Effector memory CD4-positive, alpha-beta T cell (primary cell): ENCODE measurements at places on chromosomes 5 and 9.

DNA sequence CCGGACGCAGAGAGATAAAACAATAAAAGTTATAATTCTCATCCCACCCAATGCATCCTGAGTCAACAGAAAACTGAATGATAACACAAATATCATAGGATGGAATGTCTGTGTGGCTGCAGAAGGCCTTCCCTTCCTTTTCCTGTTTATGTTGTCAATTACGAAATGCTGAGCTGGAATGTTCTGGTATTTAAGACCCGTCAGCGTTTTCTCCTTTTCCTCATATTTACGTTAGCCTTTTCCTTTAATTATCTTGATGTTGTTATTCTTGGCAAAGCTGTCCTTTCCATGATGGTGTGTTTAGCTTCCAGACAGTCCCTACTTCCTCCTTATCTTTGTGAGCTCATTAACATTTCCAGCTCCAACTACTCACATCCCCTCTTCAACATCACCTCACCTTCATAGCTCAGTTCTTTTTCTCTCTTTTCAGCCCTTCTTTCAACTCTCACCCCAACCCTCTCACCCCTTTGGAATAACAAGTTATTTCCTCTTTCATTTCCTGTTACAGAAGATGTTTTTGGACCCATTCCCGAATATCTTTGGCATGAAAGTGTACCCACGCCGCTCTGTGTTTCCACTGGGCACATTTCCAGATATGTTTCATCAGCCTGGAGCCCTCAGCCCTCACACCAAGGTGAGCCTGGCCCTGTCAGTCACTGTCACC is 221.6 kb downstream of the NR2F1-AS1 start:
- no peak for DNase-seq

DNA sequence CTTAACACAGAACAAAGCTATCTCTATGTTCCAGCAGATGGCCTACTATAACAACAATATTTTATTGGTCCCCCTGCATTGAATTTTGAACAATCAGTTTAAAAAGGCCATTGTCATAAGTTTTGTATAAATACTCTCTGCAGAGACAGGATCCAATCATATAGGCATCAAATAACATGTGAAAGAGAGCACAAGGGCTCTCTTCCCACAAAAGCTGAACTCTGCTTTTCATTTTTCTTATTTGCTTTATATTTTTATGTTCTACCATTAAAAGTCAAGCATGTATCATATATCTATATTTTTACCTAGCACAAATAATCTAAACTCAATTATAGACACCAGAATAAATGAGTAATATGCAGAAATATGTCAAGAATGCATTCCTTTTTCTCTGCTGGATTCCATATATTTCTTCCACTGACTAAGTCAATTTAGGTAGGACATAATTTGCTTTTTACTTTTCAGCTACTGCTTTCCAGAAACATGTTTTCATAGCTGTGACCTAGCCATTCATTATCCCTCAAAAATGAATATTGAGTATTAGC is 143.6 kb downstream of the CDH9 start:
- no peak for DNase-seq

- DNase-seq = no peak
Observed at GRCh38 chr5:147751-148150, 43.5 kb upstream of the LRRC14B start.

DNA sequence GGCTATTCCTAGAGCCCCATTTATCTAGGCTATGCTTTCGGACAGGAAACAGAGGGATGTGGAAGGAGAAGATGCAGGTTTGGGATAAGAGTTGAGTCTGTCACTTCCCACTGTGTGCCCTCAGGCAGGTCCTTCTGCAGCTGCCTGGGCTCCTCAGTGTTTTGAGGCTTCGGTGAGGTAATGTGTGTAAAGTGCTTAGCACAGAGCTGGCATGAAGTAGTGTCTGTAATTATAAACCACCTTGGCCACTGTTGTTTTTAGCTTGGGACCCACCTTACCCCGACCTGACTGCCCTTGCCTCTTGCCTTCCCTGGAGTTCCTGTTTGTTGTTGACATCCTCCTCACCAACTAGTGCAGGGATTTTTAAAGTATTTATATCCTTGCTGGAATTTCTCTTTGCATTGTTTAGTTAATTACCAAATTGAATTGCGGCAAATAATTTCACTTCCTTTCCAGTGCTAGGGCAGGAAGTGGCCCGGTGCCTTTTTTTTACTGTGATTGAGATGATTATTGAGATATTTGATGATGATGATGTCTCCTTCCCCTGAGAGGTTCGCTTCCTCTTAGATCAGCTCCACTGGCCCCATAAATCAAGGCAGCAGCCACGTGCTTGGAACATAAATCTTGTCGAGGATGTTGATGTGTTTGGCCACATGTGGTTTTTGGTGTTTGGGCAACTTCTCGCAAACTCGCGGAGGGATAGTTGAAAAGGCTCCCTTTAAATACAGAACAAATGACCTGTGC is 38.3 kb upstream of the DAB2IP start:
- no peak for DNase-seq

DNA sequence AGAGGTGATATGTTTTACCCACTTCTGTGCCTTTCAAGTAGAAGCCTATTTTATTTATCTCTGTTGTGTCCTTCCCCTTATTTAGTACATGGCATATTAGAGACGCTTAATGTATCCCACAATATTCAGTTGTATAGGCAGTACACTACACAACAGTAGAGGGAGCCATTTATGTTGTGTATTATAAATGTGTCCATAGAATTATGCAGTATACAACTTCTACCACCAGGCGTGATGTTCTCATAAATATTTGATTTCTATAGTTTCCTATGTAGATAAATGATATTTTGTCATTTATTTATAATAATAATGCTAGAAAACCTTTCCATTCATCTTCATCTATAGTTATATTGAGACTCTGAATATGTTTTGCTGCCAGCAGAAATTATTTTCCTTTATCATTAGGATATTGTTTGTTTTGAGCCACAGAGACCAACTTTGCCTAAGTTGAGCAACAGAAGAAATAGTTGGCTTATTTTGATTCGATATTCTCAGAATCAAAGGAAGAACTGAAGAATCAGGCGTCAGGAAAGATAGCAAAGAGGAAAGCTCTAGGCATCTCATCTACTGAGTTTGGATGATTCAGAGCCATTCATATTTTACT is 81.7 kb downstream of the ADAMTS19 start:
- no peak for DNase-seq

DNA sequence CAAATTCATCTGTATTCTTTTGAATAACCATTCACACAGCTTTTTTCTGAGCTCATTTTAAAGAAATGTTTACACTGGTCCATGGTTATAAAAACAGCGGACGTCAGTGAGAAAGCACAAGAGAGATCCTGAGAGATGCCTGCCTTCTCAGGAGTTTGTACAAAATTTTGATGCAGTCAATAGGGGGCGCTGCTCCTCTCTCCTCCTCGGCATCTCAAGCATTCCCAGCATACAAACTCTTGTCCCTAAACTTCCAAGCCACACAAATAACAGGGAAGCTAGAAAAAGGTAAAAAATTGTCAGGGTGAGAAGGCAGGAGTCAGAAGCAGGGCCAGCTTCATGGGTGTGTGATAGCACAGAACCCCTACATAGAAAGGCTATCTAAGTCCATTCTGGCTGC is 11.2 kb upstream of the CCDC152 start:
- DNase-seq = no peak

DNA sequence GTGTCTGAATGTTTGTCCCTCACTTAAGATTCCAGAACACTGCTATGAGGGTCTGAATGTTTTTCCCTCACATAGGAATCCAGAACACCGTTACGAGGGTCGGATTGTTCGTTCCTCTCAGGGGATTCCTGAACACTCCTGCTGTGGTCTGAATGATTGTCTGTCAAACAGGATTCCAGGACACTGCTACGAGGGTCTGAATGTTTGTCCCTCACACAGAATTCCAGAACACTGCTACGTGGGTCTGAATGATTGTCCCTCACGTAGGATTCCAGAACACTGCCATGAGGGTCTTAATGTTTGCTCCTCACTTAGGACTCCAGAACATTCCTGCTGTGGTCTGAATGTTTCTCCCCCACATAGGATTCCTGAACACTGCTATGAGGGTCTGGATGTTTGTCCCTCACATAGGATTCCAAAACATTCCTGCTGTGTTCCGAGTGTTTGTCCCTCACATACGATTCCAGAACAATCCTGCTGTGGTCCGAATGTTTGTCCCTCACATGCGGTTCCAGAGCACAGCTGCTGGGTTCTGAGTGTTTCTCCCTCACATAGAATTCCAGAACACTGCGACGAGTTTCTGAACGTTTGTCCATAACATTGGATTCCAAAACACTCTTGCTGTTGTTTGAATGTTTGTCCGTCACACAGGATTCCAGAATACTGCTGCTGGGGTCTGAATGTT is 199.5 kb downstream of the FOXD4L6 start:
- no peak for DNase-seq

DNA sequence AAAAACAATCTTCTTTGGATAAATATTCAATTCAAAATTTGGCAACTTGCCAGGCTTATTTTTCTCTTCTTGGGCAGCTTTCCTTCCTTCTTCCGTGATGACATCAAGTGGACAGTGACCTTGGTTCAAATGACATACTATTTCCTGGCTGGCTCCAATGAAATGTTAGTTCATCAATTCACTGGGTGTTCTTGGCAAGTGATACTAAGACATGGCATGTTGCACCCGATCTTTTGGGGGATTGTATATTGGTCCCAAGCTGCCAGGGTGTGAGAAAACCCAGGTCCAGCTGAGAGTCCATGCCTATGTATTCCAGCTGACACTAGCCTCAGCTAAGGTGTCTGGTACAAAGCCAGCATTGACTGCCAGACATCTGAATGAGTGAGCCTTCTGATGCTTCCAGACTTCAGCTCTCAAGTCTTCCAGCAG is 252.9 kb downstream of the MAT2B start:
- DNase-seq = no peak

DNA sequence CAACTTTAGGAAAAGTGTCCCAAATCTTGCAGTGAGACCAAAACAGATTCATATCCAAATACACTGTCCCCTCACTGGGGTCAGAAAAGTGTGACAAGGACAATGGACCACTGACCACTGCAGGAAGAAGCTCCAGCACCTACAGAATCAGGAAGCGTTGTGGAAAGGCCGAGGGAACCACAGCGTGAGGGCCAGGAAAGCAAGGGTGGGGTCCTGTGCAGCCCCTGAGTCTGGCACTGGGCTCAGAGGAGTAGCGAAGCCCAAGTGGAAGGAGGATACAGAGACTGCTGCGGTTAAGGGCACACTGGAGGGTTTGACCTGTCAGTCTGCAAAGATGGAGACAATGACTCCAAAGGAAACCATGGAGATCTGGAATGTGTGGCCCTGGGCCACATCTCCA is 36.9 kb downstream of the C5orf15 start:
- no peak for DNase-seq

GRCh38 chr5:155827949-155828348 is 499.0 kb upstream of the SGCD start:
- no peak for DNase-seq

DNA sequence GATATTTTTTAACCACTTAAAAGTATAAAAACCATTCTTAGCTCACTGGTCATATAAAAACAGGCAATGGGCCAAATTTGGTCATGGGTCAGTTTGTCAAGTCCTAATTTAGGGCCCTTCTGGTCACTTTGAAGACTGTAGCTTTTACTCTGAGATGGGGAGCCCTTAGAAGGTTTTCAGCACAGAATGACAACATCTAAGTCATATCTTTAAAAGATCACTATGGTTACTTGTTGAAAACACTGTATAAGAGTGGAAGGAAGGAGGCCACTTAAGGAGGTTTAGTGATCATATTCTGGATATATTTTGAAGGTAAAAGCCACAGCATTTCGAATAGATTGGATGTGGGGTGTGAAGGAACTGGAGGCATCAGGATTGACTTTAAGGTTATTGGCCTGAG is 76.7 kb downstream of the STRBP start:
- DNase-seq = no peak

DNA sequence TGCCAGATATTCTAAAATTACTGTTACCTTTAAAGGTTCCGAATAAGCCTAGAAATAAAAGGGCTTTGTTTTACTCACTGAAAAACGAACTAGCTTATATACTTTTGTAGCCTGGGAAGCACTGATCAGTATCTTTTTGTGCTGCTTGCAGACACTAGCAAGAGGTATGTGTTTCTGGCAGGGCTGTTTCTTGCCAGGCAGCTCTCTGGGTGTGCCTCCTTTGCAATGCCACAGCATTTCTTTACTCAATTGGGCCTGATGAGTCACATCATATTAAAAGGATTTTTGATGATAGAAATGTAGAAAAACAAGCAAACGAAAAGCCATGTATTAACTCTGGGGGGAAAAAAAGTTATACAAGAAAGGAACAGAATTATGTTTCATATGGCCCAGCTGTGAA is 35.6 kb downstream of the CD180 start:
- peak; percentile 12 for DNase-seq

DNA sequence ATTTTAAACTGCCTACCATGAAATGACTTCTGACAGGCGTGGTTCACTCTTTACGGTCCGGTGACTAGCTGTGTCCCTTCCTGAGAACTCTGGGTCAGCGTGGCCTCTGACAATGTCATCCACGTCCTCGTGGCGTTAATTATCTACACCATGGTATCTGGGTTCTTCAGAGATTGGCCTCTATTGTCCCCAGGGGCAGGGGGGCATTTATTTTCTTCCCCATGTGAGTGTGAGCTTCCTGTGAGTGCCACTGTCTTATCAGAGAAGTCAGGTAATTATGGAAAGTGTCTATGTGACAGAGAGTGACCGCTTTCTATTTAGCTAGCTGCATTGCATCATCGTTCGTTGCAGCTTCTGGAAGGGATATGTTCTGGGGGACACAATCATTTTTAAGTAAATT is 77.2 kb downstream of the FBXL7 start:
- no peak for DNase-seq

DNA sequence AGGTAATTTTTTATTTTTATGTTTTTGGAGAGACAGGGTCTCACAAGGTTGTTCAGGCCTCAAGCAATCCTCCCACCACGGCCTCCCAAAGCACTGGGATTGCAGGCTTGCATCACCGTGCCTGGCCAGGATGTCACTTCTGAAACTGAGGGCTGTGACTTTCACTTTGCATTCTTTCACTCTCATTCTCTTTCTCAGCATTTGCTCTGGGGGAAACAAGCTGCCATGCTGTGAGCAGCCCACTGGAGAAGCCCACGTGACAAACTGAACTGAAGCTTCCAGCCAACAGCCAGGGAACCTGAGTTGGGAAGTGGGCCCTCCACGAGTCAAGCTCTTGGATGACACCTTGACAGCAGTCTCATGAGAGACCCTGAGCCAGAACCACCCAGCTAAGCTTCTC is 109.4 kb downstream of the C5orf15 start:
- no peak for DNase-seq

- no peak for DNase-seq
Observed at GRCh38 chr9:103361906-103362305, 366.8 kb downstream of the CYLC2 start.

- no peak for DNase-seq
Observed at GRCh38 chr5:56323505-56323904, 90.4 kb upstream of the ANKRD55 start.

- no peak for DNase-seq
Observed at GRCh38 chr9:111099199-111100008, 61.1 kb upstream of the LPAR1 start.

GRCh38 chr5:31104775-31105174 is 88.7 kb upstream of the CDH6 start:
- no peak for DNase-seq

GRCh38 chr5:113085880-113086409 is 109.3 kb downstream of the DCP2 start:
- DNase-seq = no peak
